Left ventricle myocardium inferior (tissue), 1 donor: ENCODE measurements at places on chromosomes 5 and 9. TPM values are rescaled to one million over a fixed set of nuclear protein-coding genes. Genes with fewer than 3 reads are reported as not detected.

The WDR38 gene
- not detected for total RNA-seq

The PTPRD gene
- total RNA-seq: 15.6 TPM

The CCNO gene
- not detected for total RNA-seq

The OR1J2 gene
- total RNA-seq: not detected

The NDUFS4 gene
- total RNA-seq: 187 TPM

The SLC25A2 gene
- not detected for total RNA-seq

The SH2D3C gene
- total RNA-seq: 18.2 TPM

DNA sequence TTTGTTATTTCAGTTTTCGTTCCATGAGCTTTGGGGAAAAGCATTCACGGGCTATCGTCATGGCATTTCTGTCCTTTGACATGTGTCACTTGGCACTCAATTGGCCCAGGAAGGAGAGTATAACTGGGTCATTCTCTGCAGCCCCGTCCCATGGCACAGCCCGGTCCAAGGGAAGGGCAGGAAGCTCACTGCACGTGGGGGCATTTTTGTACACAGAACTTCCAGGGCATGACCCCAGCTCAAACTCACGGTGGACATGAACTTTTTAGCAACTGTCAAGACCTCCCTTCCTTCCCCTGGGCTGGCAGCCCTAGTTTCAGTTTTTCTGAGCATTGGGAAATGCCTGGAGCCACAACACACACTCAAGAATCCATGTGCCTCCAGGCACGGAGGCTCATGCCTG lies 161.6 kb upstream of the PANK3 start:
- no peak for DNase-seq

DNA sequence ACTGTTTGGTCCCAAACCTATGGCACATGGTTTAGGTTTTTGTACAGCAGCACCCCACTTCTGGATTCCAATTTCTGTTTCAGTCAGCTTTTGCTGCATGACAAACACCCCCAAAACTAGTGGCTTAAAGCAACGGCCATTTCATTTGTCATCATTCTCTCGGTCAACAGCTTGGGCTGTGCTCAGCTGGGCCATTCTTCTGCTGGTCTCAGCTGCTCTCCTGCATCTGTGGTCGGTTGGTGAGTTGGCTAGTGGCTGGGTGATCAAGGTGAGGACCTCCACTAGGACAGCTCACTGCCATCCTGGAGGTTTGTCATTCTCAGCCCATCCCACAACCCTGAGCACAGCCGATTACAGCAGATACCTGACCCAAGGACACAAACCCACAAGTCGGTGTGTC lies 24.8 kb upstream of the PPP1R26 start:
- no peak for DNase-seq

- DNase-seq: peak; percentile 49
Observed at GRCh38 chr9:21995666-21996398, 1.2 kb downstream of the CDKN2B-AS1 start.

DNA sequence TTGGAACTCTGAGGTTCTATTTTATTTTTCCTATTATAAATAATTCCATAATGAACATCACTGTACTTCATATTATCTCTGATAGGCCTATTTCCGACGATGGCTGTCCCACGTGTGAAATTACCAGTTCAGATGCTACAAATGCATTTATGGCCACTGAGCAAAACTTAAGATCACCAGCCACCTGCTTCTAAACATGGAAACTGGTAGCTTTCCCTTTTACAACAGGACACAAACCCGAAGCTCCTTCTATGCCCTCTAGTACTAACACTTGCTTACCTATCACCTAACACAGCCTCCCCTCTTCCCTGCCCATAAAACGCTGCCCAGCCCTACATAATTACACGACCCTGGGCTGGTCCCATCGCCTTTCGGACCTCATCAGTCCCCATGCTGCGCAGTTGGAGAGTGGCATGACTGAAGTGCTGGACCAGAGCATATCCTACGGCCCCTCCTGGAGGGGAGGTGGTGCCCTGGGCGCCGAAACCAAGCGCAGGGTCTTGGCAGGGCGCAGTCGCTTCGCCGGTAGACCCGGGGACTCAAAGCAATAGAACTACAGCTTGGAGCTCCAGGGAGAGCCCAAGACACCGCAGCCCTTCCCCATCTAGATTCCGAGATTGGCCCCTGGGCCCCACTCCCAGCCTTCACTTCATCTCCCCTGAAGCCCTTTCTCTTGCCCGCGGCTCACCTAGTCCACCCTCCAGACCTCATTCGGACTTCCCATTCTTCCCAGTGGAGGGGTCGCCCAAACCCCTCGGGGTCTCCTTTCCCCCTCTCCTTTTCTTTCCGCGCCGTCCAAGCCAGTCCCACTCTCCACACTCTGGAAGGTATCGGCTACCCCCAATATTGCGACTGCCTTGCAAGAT lies 1.0 kb upstream of the SAP30L start:
- peak; percentile 16 for DNase-seq

DNA sequence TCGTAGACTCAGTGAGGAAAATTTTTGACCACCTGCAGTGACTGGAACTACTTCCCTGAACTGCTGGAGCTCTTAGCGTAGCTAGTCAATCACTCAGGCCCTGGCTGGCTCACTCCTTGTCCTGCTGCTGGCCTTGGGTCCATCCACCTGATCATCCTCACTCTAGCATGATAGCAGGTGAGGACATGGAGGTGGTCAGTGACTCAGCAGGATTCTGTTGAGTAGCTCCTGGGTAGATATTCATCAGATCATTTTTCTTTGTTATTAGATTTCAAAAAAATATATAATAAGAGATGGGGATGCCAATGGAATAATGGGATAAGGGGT lies 25.0 kb upstream of the SEMA4D start:
- DNase-seq: no peak

GRCh38 chr5:392431-392988 lies 50.5 kb upstream of the EXOC3 start:
- no peak for DNase-seq

GRCh38 chr5:36494841-36495601 lies 111.4 kb upstream of the SLC1A3 start:
- DNase-seq: no peak

- DNase-seq: no peak
Observed at GRCh38 chr9:119181561-119181960, 187.7 kb downstream of the BRINP1 start.

GRCh38 chr9:17057729-17058128 lies 77.1 kb upstream of the CNTLN start:
- no peak for DNase-seq

GRCh38 chr5:10745133-10745532 lies 15.9 kb downstream of the DAP start:
- no peak for DNase-seq
